ENCODE measurements at places on chromosomes 16 and 17.

GRCh38 chr17:8969901-8970300, 4.4 kb upstream of the PIK3R5 start:
- peak; percentile 17 for DNase-seq

- no peak for DNase-seq
Observed at GRCh38 chr17:31114956-31115555, 20.3 kb downstream of the NF1 start.

GRCh38 chr17:80453126-80453997, 23.0 kb downstream of the NPTX1 start:
- no peak for DNase-seq

GRCh38 chr17:2815781-2816185, 19.5 kb downstream of the RAP1GAP2 start:
- DNase-seq = no peak

GRCh38 chr16:55222486-55222885, 101.5 kb upstream of the IRX6 start:
- no peak for DNase-seq

DNA sequence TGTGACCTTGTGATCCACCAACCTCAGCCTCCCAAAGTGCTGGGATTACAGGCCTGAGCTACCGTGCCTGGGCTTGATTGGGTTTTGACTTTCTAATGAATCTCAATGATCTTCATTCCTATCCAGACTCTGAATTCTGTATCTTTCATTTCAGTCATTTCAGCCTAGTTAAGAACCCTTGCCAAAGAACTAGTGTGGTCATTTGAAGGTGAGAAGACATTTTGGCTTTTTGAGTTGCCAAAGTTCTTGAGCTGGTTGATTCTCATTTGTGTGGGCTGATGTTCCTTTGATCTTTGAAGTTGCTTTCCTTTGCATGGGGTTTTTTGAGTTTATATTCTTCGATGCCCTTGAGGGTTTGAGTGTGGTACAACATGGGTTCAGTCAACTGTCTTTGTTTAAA, 30.6 kb upstream of the TEKT1 start:
- DNase-seq = no peak

DNA sequence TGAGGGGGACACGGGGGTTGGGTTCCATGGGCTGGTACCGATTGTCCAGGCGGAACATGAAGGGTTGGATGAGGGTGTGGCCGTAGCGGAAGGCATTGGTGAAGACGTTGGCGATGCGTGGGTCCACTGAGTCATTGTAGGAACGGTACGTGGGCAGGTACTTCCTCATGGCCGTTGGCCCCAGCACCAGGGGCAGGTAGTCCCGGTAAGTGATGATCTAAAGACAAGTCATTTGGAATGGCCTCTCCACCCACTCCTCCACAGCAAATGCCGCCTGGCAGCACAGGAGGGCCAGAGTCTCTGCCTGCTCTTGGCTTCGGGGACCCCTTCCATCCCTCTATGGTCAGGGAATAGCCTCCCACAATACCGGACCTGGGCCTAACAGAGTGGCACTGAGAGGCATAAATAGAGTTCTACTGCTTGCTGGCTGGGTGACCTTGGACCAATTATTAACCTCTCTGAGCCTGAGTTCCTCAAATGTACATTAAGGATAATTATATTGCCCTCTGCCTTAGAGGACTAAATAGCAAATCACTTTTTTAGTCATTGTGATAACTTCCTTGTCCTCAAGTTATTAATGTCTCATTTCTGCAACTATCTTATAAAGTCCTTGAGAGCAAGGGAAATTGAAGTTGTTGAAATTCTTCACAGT, 7.2 kb downstream of the MPO start:
- no peak for DNase-seq

DNA sequence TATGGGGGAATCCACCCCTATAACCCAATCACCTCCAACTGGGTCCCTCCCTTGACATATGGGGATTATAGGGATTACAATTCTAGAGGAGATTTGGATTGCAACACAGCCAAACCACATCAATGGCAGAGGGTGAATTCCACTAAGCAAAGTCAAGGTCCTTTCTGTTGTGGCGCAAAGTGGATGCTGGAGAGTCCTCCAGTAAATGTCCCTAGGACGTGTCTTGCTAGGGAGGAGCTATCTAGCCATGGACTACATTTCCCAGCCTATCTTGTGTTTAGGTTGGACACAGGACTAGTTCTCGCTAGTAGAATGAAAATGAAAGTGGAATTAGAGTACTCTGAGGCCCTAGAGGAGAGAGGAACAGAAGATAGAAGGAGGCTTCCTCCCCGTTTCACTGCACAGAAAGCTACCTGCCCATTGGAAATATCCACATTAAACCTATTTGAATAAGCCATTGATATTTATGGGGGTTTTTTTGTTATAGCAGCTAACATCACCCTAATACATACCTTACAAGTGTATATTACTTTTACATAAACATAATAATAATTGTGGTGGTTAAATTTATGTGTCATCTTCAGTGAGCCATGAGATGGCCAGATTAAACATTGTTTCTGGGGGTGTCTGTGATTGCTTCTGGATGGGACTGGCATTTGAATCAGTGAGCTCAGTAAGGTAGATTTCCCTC, 56.7 kb upstream of the ERCC4 start:
- DNase-seq = no peak

DNA sequence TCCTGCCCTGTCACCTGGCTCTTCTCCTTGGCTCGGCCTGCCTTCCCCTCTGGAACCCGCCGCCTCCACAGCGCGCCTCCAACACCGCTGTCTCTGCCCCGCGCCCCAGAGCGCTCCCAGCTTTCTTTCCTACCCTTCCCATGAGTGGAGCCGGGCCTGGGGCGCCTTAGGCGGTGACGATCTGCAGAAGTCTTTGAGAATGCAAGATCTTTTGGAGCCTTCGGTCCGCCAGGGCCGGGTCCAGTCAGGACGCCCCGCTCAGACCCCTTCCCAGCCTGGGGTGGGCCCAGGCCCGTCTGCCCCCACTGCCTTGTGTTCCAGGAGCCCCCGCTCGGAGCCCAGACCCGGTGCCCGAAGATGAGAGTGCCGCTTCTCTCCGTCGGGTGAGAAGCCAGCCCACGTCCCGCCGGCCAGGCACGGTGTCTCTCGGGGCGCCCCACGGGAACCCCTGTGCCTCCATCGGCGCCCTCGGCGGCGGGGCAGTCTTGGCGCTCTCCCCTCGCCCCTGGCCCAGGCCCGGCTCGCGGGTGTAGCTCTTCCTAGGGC, 40.0 kb downstream of the MRM1 start:
- DNase-seq = no peak

DNA sequence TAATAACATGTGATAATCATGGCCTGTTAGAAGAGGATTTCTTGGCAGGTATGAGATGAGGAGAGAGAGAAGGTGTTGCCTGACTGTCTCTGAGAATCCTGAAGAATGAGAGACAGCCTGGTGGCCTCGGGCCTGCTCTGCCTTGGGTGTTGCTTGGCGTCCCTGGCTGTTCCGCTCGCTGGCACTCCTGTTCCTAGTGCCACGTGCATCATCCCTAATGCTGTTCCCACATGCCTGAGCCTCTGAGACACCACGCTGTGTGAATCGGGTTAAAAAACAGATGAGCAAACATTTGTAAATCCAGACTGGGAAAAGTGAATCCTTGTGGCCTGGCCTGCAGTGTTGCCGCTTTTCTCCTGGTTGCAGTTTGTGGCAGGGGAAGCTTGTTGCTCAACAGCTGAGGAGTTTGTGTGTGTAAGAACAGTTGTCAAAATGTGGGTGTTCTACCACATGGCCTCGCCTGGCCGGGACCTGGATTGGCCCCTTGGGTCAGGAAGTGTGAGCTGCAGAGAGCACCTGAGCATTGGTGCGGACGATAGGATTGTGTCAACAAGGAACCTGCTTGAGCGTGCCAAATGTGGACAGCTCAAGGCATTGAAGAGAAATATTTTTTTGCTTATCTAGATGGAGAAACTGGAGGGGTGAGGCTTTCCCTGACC, 22.0 kb downstream of the UBN1 start:
- no peak for DNase-seq
